LHCN-M2 (cell line): ENCODE measurements at places on chromosomes 2 and 18. TPM values are rescaled to one million over a fixed set of nuclear protein-coding genes. Genes with fewer than 3 reads are reported as not detected.

Gene BBS5
- 6.0 and 7.2 TPM in 2 replicates for total RNA-seq

Gene SCG2
- 10.8 and 12.7 TPM in 2 replicates for total RNA-seq

Gene ACMSD
- not detected in 2 replicates for total RNA-seq

Gene EFHD1
- total RNA-seq = 0.19 and 0.52 TPM in 2 replicates

Gene DUSP2
- total RNA-seq = 0.23 and 0.71 TPM in 2 replicates

Gene CFC1
- total RNA-seq = not detected in 2 replicates

Gene TRIB2
- total RNA-seq = 15.6 and 15.8 TPM in 2 replicates

- no peak for DNase-seq
These were observed 847.9 kb upstream of the CHAC2 start for GRCh38 chr2:52919673-52920072.

- no peak for DNase-seq
These were observed 7.0 kb upstream of the NDUFV2 start for GRCh38 chr18:9095297-9096006.

DNA sequence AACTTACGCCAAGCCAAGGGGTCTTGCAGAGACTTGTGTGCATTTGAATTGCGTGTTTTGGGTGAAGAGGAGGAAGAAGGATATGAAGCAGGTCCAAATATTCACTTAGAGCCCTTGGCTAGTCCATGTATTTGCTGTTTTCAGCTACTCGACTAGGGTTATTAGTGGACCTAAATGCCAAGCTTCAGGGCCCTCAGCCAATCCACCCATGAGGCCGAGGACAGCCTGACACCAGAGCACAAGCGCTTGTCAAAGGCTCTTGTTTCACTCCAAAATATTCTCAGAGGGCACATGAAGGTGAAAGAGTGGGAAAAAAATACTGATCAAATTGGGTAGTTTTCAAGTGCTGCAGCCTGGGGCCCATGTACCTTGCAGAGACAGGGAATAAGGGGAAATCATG lies 174.8 kb upstream of the ACAA2 start:
- DNase-seq = no peak

DNA sequence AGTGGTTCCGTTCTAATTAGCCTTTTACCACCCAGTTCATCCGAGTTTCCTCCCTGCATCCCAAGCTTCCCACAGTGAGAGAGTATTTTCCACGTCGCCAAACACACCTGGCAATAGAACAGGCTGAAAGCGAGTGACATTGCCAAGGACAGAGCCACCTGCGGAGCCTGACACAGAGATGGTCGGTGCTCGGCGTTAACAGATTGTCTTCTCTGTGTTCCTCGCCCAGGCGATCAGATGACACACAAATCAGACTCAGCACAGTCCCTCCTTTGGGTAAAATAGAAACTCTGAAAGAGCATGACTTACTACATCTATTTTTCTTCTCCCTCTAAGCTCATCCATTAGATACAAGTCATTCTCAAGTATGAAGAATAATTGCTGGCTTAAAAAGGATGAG lies 107.7 kb downstream of the CD226 start:
- peak; percentile 28 for DNase-seq

GRCh38 chr2:146363731-146364130 lies 1481.1 kb upstream of the ACVR2A start:
- peak; percentile 41 for DNase-seq

DNA sequence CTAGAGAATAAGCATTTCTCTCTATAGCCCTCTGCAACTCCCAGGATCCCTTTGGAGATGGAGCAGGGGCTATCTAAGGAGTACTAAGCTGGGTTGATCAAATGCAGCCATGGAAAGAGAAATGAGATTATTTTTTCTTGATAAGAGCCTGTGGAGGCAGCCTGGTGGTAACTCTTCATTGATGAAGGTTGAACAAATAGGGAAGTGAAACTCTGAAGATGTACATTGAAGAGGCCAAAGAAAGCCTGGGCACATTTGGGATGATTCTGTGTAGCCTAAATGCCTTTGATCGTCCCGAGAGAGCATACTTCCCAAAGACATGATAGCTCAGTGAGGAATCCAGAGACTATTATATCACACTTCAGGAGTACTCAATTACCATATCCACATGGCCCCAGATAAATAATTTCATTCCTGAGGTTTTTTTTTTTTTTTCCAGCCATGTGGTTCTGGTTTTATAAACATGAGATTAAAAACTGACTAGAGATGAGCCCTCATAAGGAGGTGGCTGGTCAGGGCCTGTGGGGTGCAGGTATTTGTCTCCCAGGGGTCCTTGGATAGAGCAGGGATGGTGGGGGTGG lies 192.5 kb downstream of the TPGS2 start:
- no peak for DNase-seq

DNA sequence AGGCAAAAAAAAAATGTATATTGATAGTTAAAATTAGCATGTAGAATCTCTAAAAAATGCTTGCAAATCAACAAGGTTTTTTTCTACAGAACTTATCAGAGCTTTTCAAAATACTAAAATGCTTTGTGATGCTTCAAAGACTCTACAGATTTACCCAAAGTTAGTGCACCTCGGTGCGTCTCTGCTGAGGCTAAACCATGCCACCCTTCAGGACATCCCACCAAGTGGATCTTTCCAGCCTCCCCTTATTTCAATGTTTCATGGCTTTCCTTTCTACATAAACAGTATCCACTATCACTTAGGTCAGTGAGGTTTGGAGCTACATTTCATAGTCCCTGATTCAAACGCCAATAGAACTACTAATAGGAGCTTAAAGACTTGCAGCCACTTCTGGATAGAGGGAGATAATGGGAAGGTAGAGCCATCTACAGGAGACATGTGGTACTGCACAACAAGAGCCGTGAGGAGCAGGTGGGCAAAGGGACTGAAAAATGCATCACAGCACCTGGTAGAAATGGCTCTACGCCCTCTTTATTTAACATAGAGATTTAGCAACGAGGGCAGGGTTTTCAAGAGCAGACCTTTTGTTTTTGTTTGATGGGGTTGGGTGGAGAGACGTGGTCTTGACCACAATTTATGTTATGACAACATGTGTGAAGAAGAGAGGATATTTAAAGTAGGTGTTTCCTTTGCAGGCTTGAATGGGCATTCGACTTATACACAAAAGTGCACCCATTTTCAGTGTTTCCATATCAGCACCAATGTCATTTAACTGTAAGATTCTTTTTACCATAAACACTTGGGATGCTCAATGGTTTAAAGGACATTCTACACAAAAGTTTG lies 56.1 kb upstream of the SLC35G4 start:
- DNase-seq = peak; percentile 44

GRCh38 chr2:144836635-144837350 lies 316.9 kb upstream of the ZEB2 start:
- DNase-seq = peak; percentile 69

GRCh38 chr2:45986509-45986908 lies 310.7 kb upstream of the EPAS1 start:
- no peak for DNase-seq

- DNase-seq = no peak
These were observed 78.6 kb downstream of the HAUS1 start for GRCh38 chr18:46182633-46183358.

- no peak for DNase-seq
These were observed 238.9 kb downstream of the FHOD3 start for GRCh38 chr18:36536426-36536825.

- DNase-seq = peak; percentile 40
These were observed 145.4 kb upstream of the SPOPL start for GRCh38 chr2:138356178-138356577.

GRCh38 chr18:25798046-25798445 lies 292.4 kb downstream of the SS18 start:
- peak; percentile 84 for DNase-seq

DNA sequence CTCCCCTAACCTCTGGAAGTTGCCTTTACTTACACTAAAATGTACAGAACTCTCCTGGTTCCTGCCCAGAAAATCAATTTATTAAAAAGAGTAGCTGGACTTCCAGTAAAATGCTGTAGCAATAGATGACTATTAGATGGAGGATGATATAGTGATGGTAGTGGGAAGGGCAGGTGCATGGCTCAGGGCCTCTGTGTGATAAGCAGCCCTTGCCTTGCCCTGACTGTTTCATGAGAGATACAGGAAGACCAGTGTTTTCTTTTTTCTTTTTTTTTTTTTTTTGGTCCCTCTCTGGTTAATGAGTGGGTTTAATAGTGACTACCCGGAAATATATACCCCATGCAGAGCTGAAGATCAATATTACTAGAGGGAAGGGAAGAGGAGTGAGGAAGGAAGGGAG lies 48.7 kb upstream of the NEDD4L start:
- DNase-seq = no peak

DNA sequence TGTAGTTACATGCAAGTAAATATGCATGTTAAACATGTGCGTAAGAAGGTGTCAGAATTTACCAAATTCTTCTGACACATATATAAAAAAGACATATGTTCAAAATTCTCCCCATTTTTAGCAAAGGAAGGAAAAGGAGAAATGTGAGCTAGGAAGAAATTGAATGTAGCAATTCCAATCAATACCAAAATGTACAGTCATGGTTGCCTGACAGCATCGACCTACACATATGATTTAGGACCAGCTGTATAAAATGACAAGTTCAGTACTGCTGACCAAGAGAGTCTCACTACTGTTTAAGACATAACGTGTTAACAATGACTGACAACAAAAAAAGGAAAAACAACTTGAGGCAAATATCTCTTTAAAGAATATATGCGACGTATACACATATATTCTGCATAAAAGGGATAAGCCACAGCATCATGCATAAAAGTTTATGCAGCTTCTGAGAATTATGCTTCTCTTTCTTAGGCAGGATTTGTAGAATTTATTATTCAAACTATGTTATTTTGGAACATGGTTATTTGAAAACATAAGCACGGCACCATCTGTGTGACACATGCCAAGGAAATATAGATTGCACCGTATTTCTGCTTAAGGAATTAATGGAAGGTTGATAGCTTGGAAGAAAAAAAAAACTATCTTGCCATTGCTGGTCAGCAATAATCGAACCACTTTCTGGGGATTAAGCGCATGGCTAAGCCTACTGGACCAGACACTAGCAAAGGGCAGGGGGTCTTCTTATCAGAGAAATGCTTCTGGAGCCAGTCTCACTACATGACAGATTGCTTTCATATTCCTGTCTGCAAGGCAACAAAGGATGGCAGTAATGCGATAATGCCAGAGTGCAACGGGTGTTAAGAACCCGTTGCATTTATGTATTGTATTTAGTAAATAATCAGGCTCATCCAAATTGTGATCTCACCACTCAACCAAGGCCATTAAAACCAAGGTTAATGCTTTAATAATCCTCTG lies 154.0 kb downstream of the WDPCP start:
- DNase-seq = no peak

DNA sequence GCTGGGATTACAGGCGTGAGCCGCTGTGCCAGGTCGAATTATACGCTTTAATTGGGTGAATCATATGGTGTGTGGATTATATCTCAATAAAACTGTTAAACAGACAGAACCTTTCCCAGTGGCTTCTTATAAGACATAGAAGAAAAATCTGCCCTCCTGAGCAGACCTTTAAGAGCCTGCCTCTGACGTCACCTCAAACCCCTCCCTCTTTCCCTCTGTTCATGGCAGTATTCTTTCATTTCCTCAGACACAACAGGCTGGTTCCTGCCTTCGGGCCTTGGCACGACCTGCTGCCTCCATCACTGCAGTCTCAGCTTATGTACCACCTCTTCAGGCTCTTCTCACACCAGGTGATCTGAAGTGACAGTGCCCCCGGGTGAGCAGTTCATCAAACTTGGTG lies 14.0 kb upstream of the PDIA6 start:
- no peak for DNase-seq

DNA sequence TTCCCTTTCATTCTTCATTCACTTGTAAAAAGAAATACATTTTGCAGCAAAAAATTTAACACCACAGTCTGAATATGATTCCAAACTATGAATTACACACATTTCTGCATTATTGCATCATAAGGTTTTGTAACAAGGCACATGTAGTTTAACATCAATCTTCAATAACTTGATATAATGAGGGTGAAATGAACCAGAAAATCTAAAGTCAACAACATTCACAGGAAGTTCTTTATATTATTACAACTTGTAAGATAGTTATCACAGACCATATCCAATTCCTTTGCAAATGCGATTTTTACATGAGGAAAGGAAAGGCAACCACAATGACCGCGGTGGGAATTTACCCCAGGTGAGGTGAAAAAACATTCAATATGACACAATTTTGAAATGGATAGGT lies 213.3 kb downstream of the NAPG start:
- peak; percentile 2 for DNase-seq

DNA sequence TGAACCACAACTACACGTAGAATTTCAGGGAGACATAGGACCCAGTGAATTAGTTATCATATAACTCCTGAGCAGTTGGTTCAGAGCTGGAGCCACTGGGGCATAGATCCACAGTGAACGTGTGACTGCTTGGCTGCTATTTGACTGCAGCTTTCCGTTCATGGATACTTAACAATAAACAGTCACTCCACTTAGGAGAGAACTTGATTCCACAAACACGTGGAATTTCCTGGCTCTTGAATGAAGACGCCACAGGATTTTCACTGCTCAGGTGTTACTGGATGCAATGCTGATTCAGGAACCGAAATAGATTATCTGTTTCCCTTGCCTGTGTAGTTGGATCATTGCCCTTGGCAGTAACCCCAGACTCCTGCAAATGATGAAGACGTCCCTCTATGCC lies 679.1 kb upstream of the ZEB2 start:
- no peak for DNase-seq

DNA sequence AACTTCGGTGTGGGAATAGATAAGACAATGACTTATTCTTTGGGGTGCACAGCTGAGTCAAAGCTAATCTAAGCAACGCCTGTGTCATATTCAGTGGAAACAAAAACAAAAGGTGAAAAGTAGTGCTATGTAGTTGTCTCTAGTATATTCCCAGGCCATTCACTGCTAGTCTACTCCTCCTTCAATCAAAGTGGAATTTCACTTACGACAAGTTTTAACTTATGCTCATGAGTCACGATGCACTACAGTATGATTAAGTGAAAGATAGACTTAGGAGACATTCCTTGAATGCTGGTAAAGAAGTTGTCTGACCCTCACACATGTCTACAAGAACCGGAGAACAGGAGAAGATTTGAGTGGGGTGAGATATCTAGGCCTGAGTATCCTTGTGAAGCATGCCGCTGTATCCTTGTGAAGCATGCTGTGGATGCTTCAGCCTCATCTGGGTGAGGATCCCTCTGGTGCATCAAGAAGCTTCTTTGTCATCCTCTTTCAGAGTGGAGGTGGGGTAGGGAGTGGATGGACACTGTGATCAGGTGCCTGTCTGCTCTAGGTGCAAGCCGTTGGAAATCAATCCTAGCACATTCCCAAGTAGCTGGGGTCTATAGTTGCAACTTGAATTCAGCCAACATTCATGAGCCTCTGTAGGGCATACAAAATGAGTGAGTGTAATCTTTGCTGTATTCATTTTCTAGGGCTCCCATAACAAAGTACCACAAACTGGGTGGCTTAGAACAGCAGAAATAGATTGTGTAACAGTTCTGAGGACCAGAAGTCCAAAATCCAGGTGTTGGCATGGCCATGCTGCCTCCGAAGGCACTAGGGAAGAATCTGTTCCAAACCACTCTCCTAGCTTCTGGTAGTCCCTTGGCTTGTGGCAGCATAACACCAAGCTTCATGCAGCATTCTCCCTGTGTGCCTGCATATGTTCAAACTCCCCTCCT lies 173.5 kb upstream of the FN1 start:
- DNase-seq = no peak
